ENCODE measurements at places on chromosomes 12 and 14.

- no peak for DNase-seq
These were observed 24.3 kb downstream of the GEMIN2 start for GRCh38 chr14:39138440-39138839.

DNA sequence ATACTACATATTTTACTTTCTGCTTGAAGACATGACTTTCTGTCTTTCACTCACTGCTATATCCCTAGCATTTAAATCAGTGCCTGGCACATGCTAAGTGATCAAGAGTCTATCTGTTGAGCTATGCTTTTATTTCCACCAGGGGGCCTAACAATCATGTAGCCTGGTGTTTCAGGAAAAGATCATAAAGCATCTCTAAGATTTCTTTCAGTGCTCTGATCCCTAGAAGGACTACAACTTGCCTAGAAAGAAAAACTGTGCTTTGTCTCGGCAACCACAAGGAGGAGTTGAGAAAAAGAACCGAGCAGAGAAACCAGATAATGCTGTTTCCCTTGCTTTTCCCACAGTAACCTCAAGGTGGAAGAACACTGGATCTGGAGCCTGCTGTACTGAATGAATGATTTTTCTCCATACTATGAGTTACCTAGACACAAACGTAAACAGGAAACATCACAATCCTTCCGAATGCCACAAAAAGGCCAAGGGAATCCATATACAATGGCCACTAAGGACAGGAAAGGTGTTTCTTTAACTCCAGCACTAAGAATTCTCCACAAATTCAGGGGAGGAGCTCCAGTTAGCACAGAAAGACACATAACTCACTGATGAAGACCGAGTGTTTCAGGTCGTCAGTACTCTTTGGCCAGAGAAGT, 1.2 kb downstream of the CRY1 start:
- DNase-seq: no peak

DNA sequence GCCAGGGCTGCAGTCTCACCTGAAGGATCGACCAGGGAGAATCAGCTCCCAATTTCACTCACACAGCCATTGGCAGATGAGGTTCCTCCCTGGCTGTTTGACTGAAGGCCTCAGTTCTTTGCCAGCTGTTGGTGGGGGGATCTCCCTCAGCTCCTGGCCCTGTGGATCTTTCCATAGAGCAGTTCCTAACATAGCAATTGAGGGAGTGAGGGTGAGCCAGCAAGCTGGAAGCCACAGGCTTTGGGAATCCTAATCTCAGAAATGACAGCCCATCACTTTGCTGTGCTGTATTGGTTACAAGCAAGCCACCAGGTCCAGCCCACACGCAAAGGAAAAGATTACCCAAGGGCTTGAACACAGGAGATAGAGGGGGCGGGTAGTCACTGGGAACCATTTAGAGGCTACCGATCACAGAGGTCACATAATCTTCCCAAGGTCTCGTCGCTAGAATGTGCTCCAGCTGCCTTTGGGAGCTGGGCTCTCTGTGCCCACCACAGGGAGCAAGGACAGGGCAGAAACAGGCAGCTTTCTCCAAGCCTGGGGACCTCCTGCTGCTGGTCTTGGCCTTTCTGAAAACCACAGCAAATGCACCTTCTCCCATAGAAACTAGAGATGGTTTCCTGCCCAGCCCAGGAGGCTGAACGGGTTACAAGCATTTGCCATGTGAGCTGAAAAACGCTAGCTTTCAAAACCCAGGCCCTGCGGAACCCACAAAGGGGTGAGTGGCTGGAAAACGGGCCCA, 4.6 kb upstream of the OTUB2 start:
- DNase-seq: no peak

DNA sequence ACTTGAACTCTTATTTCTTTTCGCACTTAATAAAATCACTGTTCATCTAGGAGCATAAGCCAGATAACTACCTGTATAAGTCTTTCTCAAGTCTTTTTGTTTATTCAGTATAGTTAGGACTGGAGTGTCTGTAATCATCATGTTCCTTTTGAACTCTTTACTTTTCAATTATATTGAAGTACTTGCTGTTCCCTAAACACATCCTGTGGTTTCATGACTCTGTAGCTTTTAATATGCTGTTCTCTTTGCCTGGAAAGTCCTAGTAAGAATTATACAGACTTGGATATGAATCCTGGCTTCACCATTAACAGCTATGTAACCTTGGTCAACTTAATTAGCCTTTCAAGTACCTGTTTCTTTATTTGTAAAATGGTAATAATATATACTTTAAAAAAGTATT, 88.2 kb downstream of the CCDC91 start:
- no peak for DNase-seq

GRCh38 chr12:52873832-52874572, 25.2 kb upstream of the KRT78 start:
- peak; percentile 31 for DNase-seq

DNA sequence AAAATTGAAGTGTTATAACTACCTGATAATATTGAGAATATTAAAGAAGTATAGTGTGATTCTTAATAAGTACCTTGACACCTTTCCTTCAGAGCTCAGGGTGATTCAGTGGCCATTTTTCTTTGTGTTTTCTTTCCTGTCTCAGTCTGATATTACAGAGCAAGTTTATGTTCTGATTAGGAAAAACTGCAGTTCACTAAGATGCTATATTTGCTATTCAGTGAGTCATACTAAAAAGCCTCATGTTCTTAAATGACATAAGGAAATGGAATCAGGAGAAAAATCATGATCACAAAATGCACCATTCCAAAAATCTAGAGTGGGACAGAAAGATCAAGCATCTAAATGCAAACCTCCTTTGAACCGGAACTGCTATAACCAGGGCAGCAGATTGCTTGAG, 390.6 kb upstream of the ATP2B1 start:
- DNase-seq: no peak

DNA sequence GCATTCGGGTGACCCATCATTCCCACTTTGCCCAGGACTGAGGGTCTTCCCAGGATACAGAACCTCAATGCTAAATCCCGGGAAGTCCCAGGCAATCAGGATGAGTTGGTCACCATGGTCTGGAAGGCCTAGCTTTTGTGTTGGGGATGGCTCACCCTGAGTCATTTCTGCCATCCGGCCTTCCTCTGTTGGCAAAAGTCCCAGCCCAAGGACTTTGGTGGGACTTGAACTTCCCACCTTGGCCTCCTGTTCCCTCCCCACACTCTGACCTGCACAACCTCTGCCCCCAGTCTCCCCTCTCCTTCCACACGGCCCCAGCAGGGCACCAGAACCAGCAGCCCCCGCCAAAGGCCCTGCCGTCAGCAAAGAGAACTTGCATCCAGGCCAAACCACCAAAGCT, 24.6 kb upstream of the NCOR2 start:
- DNase-seq: no peak

DNA sequence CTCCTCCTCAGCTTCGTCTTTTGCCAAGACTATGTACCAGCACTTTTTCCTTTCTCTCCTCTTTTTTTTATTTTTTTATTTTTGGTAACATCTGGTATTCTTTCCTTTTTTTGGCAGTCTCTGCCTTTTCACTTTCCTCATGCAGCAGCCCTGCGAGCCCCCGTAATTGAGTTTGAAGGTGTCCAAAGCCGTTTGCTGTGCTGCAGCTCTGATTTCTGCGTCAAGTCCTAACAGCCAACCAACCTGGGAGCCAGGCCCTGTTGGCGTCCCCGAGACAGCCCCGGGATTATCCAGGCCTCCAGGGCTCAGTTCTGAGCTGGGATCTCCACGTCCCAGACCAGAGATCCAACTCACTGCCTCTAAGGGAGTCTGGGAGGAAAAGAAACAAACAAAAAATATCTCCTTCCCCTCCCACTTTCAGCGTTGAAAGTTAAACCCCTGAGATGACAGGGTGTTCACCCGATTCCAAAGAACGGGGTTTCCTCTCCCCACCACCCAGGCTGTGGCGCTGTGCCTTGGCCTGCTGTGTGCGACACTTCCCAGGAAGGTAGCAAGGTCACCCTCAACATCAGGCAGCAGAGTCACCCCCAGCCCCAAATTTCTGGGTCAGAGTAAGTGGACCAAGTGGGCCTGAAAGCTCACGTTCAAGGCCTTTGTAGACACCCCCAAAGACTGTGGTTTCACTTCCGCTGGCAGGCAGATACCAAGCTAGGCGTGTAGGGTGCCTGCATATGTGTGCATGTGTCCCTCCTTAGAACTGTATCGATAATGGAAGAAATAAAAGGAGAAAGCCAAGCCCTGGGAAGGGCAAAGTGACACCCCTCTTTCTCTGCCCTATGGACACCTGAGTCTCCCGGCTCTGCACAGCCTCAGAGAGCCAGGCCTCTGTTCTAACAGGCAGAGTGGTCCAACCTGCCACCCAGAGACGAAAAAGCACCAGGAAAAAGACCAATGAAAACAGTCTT, 11.1 kb downstream of the BCL11B start:
- DNase-seq: peak; percentile 84

DNA sequence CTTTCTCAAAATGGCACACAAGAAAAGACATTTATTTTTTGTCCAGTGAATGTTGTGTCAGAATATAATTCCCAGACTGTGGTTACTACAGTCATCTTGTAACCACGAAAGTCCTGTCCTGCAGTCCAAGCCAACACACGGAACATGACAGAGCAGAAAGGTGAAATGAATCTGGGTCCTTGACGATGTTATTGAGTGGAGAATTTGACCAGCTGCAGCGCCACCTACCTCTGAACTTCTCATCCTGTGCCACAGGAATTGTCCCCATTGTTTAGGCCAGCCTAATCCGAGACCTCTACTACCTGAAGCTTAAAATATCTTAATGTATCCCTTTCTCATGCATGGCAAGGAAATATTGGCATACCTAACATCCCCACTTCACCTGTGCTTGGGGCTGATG, 64.1 kb upstream of the OTX2 start:
- DNase-seq: no peak

GRCh38 chr14:72999316-72999715, 27.6 kb downstream of the ZFYVE1 start:
- DNase-seq: no peak

GRCh38 chr12:2776129-2776806, 18.5 kb upstream of the FKBP4 start:
- DNase-seq: no peak

DNA sequence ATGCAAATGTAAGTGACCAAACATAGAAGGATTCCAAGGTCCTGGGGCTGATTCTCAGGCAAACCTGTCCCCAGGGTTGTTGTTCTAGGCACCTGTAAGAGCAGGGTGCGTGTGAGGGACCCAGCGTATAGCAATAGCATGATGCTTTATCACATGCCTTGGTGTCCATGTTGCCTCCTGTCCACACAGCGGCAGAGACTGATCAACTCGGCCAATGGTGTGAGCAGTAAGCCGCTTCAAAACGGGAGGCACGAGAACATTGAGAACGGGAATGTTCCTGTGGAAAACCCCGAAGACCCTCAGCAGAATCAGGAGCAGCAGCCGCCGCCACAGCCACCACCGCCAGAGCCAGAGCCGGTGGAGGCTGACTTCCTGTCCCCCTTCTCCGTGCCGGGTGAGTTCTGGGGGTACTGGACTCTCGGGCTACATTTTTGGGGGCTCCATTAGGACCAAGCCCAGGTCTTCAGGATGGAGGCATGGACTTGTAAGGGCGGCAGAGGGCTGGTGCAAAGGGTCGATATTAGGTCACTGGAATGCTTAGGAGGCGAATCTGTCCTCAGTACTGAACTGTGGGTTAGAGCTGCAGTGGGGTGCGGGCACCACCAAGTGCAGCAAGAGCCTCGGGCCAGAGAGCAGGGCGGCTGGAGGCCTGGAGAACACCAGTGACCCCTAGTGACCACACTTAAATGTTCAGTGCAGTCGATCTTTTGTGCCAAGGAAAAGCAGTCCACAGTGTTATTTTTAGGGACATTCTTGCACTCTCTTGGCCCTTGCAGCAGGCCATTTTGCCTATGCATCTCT, 57.2 kb upstream of the RIN3 start:
- no peak for DNase-seq

DNA sequence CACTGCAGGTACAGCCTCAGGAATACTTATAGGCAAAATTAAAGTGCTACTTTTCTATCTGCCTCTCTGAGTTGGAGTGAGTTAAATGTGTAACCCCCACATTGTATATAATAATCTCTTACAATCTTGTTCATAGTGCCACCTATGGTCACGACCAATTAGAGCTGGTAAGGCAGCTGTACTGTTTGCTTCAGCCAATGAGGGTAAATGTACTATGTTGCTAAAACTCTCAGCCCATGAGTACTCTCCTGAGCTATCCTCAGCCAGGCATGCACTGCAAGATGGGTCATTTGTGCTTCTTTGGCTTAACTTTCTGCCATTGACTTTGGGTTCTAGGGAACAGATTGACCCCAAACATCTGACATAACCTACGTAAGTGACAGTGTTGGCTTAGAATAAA, 15.0 kb upstream of the MDM2 start:
- no peak for DNase-seq

DNA sequence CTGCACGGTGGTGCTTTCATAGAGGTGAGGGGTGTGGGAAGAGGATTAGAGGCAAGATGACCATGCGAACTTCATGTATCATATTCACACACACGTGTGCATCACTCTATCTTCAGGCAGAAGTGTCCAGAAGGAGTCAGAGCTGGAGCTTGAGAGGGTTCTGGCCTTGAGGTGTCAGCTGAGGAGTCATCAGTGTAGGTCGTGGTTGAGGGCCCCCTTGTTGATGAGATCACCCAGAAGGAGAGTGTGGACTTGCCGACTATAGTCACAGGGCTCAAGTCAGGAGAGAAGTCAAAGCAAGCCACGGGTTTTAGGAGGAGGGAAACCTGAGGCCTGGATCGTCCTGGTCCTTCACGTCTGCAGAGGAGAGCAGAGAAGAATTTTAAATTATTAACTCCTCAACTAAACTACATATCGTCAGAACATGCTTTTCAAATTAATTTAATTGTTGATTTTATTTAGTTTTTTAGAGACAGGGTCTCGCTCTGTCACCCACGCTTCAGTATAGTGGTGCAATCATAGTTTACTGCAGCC, 25.4 kb downstream of the EML1 start:
- no peak for DNase-seq

DNA sequence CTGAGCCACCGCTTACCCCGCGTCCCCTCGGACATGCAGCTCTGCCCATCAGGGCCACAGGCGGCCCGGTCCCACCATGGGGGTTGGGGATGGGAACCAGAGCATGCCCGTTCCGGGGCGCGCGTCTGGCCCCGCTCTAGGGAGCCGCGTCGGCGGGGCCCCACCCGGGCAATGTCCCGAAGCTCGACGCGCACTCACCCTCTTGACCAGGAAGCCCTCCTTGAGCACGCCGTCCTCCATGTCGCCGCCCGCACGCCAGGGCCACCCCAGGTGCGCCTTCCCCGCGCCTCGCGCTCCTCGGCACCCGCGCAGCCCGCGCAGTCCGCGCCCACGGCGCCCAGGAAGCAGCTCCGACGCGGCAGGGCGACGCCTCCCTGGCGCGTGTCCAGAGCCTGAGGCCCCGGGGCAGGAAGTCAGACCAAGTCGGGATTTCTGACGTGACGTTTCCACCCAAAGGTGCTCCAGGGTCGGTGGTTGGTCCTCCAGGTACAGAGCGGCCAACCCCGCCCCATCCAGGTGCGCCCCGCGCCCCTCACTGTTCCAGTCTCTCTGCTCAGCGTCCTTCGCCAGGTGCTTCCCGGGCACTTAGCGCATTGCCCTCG, at the start of gene PLEK2:
Gene PLEK2 (minus strand): TSS at position 346 of the 602 bp plus-strand sequence. CDS start 106 bp downstream, at position 240.
- DNase-seq: peak; percentile 62

GRCh38 chr14:93304771-93305170, 28.1 kb downstream of the BTBD7 start:
- no peak for DNase-seq

- no peak for DNase-seq
These were observed 381.2 kb upstream of the LRFN5 start for GRCh38 chr14:41225433-41225832.

All from naive thymus-derived CD4-positive, alpha-beta T cell (primary cell).